ENCODE measurements at places on chromosomes 7 and 10.

DNA sequence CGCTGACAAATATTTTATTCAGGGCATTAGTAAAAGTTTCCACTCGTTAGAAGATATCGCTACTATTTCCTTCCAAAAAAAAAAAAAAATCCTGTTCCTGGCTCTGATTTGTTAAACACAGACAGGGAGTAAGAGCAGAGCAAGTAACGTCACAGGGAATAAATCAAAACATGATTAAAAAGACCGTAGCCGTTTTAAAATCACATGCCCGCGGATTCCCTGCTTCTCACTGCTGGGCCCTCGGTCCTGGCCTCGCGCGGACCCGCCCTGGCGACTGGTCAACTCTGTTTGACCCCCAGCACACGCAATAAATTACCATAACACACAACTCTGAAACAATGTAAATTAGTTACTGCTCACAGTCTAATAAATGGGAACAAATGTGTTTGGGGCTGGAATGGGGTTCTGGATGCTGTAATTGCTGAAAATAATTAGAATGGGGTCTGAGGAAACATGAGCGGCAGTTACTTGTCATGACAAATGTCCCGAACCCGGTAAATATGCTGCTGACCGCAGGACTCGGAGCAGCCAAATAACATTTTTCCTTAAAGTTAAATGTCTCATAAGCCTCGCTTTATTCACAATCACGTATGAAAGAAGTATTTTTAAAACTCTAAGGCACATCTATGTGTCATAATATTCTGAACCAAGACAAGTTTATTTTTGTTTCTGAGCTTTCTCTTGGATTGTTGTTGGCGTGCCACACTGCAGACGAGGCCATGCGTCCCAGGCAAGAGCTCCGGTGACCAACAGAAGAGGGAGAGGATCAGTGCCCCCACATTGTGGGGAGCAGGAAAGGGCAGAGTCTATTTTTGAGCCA lies 17.9 kb downstream of the EBF3 start:
- DNase-seq = no peak

GRCh38 chr7:94561841-94562514 lies 52.4 kb downstream of the CASD1 start:
- DNase-seq = peak; percentile 36

- no peak for DNase-seq
These were observed 8.3 kb downstream of the SLC37A3 start for GRCh38 chr7:140390034-140390433.

- DNase-seq = no peak
These were observed 27.3 kb downstream of the JCAD start for GRCh38 chr10:30032125-30032524.

DNA sequence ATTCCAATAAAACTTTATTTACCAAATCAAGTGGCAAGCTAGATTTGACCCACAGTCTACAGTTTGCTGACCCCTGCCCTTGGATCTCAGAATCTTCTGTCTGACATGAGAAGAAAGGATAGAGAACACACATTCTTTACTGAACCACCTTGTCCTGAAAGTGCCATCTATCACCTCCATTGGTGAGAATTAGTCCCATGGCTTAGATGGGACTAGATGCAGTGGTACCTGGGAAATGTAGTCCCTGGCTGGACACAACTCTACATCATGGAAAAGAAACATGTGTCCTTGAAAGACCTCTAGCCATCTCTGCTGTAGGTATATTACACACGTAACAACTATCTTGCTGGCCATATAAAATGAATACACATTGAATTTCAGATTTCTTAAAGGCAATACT lies 336.2 kb downstream of the LHFPL3 start:
- no peak for DNase-seq

DNA sequence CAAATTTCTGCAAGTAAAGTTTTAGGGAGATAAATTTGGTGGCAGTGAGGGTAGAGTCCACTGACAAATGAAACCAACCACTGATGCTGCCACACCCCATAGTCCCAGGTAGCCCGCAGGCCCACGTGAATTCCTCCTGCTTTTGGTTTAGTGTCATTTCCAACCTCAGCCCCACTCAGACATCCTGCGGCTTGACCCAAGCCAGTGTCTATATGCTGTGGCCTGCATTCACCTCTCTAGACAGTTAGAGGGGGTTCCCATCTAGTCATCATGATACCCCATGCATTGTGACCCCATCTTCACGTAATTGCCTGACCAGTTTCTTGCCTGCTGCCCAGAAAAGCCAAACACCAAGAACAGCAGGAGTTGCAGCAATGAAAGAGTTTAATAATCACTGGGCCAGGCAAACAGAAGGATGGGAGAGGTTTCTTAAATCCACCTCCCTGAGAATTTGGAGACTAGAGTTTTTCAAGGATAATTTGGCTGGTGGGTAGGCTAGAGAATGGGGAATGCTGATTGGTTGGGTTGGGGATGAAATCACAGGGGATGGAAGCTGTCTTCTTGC lies 332.0 kb upstream of the GALNT17 start:
- DNase-seq = no peak

DNA sequence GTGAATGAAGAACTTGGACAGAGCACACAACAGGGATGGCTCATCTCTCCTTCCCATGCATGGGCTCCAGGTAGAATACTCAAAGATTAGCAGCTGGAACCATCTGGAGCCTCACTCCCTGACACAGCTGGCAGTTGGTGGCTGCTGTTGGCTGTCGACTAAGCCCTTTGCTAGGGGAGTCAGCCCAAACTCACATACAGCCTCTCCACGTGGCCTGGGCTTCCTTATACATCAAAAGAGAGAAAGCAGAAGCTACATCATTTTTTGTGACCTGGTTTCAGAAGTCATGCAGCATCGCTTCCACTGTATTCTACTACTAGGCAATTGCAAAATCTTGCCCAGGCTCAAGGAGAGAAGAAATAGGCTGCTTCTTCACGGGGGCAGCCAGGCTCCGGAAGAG lies 24.4 kb downstream of the ASNS start:
- no peak for DNase-seq

DNA sequence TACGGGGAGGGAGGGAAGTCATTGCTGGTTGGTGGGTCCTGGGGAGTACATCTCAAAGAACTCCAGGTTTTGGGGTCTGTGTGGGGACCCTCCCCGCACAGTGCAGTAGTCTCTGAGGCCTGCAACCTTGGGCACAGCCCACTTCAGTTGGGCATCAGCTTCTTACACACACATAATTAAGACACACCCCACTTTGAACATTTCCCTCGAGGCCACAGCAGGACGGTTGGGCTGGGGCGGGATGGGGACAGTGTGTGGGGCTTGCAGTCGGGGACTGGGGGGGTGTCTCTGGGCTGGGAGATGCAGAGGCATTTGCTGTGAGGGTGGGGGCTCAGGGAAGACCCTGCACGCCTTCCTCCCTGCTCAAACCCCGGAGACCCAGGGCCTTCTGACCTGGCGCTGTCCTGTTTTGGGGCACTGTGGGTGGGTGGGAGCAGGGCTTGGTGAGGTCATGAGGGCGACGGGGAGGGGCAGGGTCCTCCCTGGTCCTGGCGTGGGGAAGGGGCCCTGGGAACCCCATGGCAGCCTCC lies 1.3 kb downstream of the LFNG start:
- DNase-seq = no peak

- DNase-seq = no peak
These were observed 6.8 kb downstream of the ATG9B start for GRCh38 chr7:151017370-151017952.

DNA sequence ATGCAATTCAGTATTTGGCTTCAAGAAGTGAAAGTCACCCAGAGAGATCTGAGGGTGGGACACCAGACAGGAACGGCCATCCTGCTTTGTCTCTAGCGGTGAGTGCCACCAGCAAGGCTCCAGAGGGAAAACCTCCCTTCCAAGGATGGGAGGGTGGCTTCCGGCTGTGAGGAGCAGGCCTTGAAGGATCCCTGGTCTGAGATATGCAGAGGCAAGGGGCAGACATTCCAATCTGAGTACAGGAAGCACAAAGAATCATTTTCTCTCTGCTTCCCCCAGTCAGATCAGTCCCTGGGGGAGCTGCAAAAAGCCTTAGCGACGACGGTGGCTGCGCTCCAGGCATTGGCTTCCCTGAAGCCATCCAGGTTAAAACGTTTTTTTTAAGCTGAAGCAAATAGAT lies 167.4 kb downstream of the TEX36 start:
- DNase-seq = no peak

GRCh38 chr10:35667971-35668370 lies 25.9 kb upstream of the FZD8 start:
- DNase-seq = no peak

DNA sequence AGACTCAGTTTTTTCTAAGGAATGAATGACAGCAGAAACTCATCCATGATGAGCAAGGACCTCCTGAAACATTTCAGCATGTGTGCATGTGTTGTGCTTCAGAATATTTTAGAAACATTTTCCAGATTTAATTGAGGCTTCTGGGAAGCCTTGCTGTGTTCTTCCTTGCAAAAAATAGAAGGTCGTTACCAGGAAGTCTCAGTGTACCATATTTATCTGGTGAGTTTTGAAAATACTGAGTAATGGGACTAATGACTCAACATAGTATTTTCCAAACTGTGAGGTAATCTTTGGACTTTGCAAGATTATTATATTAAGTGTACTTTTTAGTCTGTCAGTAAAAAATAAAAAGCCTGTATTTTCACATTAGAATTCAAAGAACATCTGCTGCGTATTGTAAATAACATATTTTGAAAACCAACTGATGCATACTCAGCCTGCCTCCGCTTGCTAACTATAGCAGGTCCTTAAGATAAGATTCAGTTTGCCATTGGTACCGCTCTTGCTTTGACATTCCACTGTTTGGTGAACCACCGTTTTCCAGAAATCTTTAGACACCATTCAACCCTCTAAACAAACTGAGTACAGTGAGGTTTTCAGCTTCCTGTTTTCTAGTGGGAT lies 739.6 kb upstream of the GALNT17 start:
- DNase-seq = peak; percentile 52
